ENCODE measurements at places on chromosomes 13 and 19. TPM values are rescaled to one million over a fixed set of nuclear protein-coding genes. Genes with fewer than 3 reads are reported as not detected.

ETFB gene
- total RNA-seq: 193 TPM

MYO1F gene
- 50.1 TPM for total RNA-seq

GRIK5 gene
- 0.73 TPM for total RNA-seq

OBI1 gene
- total RNA-seq: 17.6 TPM

HIPK4 gene
- not detected for total RNA-seq

DNAJC15 gene
- total RNA-seq: 16.4 TPM

VSTM1 gene
- not detected for total RNA-seq

CEBPA gene
- total RNA-seq: 0.22 TPM

TSHZ3 gene
- total RNA-seq: 2.6 TPM

SARS2 gene
- total RNA-seq: 39.6 TPM

ZNF582 gene
- 0.58 TPM for total RNA-seq

ZNF625 gene
- total RNA-seq: 2.5 TPM

LGALS14 gene
- 2.5 TPM for total RNA-seq

CDX2 gene
- total RNA-seq: not detected

ZNF563 gene
- total RNA-seq: 6.1 TPM

CHST8 gene
- total RNA-seq: not detected

ZBTB32 gene
- 226 TPM for total RNA-seq

CYP4F2 gene
- not detected for total RNA-seq

CACNG7 gene
- not detected for total RNA-seq

FLT1 gene
- total RNA-seq: 19.5 TPM

ZNF780B gene
- 11.8 TPM for total RNA-seq

TLE5 gene
- 426 TPM for total RNA-seq

LAIR1 gene
- 4.9 TPM for total RNA-seq

PSG1 gene
- not detected for total RNA-seq

KLK15 gene
- total RNA-seq: not detected

COL5A3 gene
- 2.9 TPM for total RNA-seq

GSX1 gene
- not detected for total RNA-seq

Measured in activated CD4-positive, alpha-beta memory T cell treated with anti-CD3 and anti-CD28 coated beads for 36 hours (primary cell).